Left cardiac atrium (tissue), 4 donors: ENCODE measurements at places on chromosomes 6 and 20. TPM values are rescaled to one million over a fixed set of nuclear protein-coding genes. Genes with fewer than 3 reads are reported as not detected.

JAG1 gene
- total RNA-seq = 32.4 TPM

DNA sequence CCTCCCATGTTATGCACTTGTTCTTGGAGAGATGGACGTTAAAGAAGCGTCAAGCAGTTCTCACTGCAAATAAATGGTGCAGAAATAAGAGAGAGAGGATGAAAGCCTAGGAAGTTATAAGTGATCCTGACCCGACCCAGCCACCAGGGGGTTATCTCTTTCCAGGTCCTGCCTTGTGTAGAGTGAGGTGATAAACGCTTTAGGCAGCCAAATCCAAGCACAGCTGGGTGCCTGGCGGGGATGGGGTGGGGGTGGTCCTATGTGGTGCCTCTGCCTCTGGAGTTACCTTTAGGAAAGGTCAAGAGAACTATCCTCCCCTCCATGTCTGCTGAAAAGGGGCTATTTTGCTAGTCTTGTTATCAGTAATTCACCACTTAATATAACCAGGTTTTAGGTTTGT lies 9.2 kb upstream of the TFAP2A start:
- no peak for DNase-seq

GRCh38 chr20:36155991-36156390 lies 1.5 kb downstream of the EPB41L1 start:
- no peak for DNase-seq

GRCh38 chr6:144867761-144868160 lies 582.6 kb downstream of the UTRN start:
- no peak for DNase-seq

DSE gene
- 30.3 TPM for total RNA-seq

DNA sequence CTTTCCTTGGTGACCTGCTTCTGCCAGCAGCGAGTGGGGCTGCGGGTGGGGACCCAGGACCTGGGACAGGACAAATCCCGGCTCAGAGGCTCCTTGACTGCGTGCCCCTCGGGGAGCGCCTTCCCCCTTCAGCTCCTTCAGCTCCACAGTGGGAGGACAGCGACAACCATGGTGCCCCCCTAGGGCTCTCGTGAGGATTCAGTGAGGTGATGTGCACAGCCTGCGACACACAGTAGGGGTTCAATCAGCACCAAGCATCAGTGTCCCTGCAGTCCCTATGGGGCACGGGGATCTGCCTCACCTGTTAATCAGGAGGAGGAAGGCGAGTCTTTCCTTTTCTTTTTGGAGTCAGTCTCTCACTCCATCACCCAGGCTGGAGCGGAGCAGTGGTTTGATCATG lies 209.2 kb downstream of the PREX1 start:
- no peak for DNase-seq

DNA sequence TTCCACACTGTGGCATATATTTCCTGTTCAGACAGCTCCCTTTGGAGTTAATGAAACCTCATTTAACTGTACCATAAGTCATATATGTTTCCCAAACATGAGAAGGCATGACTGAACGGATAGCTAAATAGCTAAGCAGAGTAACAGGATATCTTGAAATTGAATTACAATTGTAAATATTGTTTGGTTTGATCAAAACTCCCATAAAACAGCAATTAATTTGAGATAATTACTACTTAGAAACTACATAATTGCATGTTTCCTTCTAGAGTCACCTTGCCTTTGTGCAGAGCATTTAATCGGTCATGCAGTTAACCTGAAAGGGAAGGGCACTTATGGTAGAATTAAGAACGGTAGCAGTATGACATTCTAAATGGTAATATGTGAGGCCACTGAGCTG lies 179.0 kb upstream of the MAP3K7 start:
- no peak for DNase-seq

- DNase-seq = no peak
Observed at GRCh38 chr20:11979306-11979990, 61.8 kb downstream of the BTBD3 start.

GRCh38 chr6:27753668-27754407 lies 158.4 kb downstream of the OR2B2 start:
- peak; percentile 79 for DNase-seq

DNA sequence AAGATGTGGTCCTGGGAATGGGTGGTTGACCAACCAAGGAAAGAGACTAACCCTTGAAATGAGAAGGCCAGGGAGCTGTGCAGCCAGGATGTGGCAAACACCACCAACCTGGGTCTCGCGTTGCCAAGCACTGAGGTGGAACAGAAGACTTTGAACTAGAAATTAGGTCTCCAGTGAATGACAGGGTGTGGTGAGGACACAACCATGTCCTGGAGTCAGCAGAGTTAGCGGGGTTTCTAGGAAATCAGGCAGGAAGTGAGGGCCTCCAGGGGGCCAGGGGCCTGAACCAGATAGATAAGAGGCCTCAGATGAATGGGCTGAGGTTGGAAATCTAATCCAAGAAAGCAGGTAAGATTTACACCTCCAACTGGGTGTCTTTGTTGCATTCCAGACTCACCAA lies 353.3 kb upstream of the ARID1B start:
- no peak for DNase-seq

HEY2 gene
- 2.1 TPM for total RNA-seq

SPATA2 gene
- 6.8 TPM for total RNA-seq

DNA sequence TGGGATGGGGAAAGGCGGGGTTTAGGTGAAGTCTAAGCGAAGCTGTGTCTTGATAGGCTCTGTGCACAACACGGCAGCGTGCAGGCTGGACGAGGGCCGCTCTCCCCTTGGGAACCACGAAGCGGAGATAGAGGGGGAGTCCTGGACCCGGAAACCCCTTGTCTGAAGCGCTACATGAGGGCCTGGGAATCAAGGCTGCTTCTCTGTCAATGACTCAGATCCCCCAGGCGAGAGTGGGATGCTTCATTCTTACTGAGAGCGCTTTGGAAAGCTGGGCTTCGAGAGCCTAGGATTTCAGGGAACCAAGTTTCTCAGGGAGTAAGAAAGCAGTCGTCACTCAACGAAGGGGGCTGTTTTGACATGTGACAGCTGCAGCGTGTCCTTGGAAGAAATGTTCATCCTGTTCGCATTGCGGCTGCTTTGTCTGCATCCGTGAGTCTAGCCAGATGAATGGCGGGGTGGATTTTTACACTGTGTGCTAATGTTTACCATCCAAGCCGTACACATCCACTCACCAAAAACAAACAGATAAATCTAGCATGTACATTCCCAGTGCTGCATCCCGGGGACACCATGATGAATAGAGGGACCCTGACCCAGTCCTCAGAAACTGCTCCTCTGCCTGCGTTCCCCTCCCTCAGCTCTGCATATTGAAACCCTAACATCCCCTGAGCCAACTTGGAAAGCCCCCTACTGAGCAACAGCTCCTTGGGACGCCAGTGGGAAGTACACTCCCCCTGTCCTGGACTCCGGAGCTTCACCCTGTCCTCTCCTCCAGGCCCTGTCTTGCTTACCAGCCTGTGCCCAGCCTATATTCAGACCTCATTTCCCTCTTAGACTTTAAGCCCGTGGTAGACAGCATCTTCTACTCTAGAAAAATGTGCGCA lies 24.5 kb upstream of the RTF2 start:
- DNase-seq = no peak

GRCh38 chr6:146429831-146430230 lies 113.8 kb upstream of the RAB32 start:
- no peak for DNase-seq

DNA sequence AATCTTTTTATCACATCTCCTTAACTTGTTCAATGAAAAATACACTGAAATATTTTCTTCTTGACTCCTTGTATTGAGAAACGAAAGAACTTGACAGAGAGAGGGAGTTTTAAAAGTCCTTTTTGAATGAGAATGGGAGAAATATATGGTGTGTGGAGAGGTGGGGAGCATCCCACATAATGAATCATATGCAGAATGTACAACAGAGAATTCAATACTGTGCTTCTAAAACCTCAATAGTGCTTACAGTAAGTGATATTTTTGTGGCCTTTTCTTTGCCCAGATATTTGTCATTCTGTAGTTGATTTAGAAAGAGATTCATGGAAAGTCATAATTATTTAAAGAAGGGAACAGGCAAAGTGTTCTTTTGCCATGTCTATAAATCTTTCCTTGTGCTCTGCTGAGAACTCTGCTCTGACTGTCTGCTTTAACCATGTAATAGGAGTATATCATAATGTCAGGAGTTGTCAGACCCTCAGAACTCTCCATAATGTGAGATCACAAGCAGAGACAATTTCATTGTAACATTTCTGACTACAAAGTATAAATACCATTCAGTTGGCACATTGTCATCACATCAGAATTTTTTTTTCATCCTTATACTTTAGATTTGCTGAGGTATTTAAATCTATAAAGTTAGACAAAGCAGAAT lies 32.8 kb upstream of the HS3ST5 start:
- no peak for DNase-seq

DNA sequence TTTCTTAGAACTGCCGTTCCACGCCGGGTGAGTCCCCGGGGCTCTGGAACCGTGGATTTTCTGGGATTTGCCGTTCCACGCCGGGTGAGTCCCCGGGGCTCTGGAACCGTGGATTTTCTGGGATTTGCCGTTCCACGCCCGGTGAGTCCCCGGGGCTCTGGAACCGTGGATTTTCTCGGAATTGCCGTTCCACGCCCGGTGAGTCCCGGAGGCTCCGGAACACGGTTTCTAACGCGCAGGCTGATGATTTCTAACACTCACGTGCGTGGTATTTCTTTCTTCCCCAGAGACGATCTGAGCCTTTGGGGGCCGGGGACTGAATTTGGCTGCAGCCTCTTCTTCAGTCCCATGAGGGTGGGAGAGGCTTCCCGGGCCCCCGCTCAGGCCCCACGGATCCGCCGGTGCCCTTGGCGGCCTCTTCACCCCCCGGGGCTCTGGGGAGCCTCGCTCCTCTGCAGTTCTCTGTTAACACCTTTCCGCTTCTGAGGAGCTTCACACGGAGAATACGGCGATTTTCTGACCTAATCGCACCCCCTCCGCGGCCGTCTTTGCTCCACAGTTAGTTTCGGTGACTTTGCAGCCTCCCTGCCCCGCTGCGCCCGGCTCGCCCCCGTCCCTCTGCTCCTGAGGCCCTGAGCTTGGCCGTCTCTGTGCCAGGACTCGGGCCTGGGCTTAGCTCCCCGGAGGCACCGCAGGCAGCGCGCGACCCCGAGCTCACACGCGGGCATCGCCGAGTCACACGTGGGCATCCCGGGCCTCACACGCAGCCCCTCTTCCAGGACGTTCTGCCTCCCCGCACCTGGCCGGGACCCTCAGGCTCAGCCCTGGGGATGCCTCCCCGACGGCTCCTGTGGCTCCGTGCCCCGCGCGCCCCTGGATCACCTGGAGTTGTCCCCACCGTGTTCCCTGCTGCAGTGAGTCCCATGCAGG lies 7.2 kb upstream of the KIF25 start:
- no peak for DNase-seq

LGSN gene
- not detected for total RNA-seq

GRCh38 chr6:126477678-126478077 lies 137.8 kb downstream of the CENPW start:
- no peak for DNase-seq

- no peak for DNase-seq
Observed at GRCh38 chr6:130730600-130730999, 96.6 kb upstream of the SMLR1 start.

- no peak for DNase-seq
Observed at GRCh38 chr6:128135325-128135724, 234.5 kb upstream of the THEMIS start.

DNA sequence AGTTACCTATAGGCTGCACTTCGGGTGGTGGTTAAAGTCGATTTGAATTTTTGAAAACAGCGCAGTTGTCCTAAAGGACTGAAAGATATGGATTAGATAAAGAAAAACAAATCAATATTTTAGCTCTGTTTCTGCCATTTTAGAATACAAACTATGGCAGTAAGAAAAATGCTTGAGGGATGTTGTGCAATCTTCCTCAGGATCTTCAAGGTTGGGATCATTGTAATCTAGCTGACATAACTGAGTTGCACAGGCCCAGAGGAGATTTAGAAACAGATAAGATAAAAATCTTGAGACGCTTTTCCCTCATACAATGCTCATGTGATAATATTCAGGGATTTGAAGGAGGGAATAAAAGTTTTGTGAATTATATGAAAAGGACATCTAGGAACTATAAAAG lies 926 bp downstream of the PEX3 start:
- DNase-seq = no peak

DNA sequence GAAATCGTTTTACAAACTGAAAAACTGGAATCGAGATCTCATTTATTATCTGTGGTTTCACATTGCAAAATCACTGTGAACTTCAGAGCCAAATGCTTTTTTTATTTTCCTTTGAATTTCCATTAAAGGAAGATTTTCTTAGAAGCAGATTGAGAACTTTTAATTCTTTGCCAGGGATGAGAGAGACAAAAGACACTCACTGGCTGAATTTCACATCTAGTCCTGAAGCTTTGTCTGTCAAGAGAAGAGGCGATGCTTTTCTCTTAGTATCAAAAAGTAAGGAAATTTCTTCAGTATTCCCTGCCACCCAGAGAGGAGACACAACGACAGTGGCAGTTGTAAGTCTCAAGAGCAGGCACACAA lies 141.8 kb downstream of the TMEM200A start:
- DNase-seq = no peak

GRCh38 chr6:164419099-164419498 lies 890.3 kb downstream of the C6orf118 start:
- no peak for DNase-seq

DNA sequence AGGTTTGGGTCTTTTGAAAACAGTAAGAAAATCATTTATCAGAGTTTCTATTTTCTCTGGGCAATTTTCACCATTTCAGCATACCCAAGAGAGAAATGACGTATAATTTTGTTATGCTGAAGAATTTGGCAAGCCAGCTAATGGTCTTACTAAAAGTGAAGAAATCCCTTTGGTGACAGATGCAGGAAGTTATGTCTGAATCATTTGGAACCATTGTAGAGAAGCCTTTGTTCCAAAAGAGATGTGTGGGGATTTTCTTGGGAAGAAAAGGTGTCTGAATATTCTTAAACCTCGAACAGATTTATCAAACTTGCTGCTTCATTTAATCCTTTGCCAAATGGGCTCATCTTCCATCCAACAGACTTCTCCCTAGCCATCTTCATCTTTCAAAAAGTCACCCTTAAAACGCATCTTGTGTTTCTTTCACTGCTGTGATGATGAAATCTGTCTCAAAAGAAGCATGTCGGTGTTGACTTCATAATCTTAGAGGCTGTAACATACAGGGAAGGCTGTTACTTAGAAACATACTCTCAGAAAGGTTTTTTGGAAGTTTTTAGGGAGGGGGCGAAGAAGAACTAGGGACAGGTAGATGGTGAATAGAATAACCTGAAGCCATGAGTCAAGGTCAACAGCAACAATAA lies 39.5 kb downstream of the CITED2 start:
- no peak for DNase-seq

GRCh38 chr6:14228571-14228970 lies 111.0 kb downstream of the CD83 start:
- no peak for DNase-seq

TMEM217 gene
- 1.9 TPM for total RNA-seq

WFDC5 gene
- not detected for total RNA-seq

CRIP3 gene
- total RNA-seq = 0.85 TPM

RSPH9 gene
- 0.24 TPM for total RNA-seq

COX4I2 gene
- total RNA-seq = 12.6 TPM

MRPS26 gene
- 42.8 TPM for total RNA-seq

TNXB gene
- 143 TPM for total RNA-seq

DNA sequence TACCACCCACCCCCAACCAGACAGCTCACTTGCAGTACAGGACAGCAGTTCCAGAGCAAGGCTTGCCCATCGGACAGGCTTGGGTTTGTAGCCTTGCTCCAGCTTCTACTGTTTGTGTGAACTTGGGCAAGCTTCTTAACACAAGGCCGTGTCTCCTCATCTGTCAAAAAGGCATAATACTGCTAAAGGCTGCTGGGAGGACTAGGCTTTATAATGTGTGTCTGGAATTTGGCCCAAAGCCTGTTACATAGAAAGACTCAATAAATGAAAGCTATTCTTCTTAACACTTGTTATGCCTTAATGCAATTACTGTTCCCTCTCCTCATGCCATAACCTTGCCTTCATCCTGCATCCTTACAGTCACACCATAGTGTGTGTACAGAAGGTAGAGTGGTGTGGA lies 43.4 kb downstream of the LYRM4 start:
- DNase-seq = no peak
